ENCODE measurements at places on chromosomes 2 and 18.
A peak's percentile ranks its signal among the peaks of the same experiment; 100 is the strongest.

- no peak for DNase-seq
Observed at GRCh38 chr18:59839246-59839645, 60.5 kb upstream of the PMAIP1 start.

- no peak for DNase-seq
Observed at GRCh38 chr18:56235071-56235470, 403.3 kb downstream of the TXNL1 start.

DNA sequence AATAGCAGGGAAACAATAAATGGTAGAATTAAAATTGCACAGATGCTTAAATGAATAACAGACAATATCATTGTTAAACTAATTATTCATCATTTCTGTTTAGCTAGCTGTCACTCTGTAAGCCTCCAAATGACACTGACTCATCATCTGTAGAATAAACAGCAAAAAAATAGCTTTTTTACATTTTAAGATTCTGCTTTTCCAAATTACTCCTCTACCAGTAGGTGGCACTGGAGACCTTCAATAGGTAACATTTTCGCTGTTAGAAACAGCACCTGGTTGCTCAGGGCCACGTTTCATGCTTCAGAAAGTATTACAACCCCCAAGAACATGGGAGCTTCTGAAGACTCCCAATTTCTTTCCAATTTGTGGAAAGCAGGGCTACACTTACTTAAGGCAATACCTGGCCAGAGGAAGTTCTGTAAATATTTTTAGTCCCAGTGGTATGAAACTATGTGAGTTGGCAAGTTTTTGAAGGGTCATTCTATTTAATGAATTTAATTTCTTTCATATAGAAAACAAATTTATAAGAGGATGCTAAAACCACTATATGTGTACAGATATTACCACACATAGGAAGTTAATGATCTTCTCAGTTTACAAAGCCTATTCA is 45.4 kb downstream of the TTN start:
- peak; percentile 16 for DNase-seq

DNA sequence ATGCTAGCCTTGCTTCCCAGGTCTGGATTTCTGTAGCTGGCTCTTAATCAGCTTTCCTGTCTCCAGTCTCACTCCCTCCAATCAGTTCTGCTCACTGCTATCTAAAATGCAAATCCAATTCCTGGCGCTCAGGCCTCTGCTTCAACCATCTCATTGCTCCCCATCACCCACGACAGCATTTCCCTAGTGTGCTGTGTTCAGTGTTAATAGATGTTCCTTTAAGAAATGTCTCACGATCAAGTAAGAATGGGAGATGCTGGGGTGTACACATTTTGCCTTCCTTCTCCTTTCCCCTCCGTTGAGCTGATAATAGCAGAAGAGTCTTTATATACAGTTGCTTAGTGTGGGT is 1.6 kb upstream of the PUM2 start:
- no peak for DNase-seq

- no peak for DNase-seq
Observed at GRCh38 chr2:4882421-4882820, 809.8 kb upstream of the SOX11 start.

GRCh38 chr2:192215096-192215877 is 20.6 kb upstream of the TMEFF2 start:
- no peak for DNase-seq

DNA sequence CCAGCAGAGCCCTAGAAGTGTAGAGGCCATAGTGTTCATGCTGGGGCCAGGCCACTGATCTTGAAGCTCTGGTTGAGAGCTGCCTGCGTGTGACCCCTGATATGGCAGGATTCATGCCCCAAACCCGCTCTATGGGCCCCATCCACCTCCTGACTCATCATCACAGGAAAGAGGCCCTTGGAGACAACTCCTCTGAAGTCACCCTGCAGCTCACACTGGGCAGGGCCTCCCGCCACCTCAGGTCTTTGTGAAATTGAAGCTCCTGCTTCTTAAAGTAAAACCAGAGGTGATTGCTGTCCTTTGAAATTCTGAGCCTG is 12.0 kb upstream of the TUBB6 start:
- no peak for DNase-seq

DNA sequence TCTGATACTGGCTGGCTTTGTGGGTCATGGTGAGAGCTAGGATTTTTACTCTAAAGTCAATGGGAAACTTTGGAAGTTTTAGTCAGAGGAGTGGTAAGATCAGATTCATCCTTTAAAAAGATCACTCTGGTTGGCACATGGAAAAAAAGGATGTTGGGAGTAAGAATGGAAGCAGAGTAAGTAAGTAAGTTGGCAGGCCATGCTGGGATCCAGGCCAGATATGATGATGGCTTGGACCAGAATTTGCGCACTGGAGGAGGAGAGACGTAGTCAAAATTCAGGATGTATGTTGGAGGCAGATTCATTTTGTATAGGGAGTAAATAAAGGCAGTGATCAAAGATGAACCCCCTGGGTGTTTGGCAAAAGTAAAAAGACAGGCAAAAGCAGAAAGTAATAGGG is 283.3 kb upstream of the THSD7B start:
- DNase-seq, result no peak

DNA sequence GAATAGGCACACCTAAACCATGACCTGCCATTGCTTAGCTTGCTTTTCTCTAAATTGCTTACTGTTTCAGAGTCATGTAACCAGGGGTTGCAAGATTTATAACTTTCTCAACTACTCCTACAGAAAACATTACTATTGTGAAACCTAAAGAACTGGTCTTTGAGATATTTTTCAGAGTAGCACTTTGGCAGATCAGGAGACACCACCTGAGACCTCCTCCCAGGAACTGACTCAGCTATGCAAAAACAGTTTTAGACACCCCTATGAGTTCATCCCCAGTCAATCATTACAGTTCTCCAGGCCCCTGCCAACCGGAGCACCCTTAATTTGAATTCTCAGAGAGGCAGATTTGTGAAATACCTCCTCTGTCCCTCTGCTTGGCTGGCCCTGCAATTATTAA is 80.3 kb downstream of the MBOAT2 start:
- no peak for DNase-seq

DNA sequence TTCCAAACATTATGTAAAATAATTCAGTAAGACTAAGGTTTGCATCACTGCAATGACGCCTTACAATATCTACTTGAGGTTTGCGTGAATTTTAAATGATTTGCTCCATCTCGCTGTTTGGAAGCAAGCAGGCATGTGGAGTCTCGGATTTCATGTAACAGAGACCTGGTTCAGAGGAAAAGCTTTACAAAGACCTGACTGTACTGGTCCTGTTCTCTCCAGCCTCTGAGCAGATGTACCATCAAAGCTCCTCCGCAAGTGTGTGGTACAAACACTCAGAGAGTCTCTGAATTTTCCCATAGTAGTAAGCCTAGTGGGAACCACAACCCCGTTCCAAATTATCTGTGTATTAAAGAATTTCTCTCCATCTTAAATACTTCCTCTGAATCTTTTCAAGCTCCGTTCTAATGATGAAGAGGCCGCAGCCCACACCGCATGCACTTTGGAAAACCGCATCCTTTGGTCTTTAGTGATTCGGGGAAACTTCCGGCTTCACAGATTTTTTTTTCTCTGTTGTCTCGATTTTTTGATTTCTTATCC is 728.1 kb upstream of the SOX11 start:
- no peak for DNase-seq

- no peak for DNase-seq
Observed at GRCh38 chr18:21650311-21650710, 38.2 kb downstream of the SNRPD1 start.

DNA sequence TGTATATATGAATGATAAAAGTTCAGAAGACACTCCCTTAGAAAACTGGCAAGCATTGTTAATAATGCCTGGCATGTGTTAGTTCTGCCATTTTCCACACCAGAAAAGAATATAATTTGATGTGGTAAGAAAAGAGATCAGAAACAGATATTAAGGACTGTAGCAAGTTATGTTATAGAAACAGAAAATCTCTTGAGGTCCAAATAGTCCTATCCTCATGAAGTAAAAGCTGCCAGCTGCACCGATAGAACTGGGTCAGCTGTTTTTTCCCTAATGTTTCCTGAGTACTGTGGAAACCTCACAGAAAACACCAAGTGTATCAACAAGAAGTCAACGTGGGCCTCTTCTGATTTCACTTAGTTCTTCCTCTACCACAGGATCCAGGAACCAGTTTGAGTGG is 56.9 kb upstream of the SDC1 start:
- DNase-seq, result no peak

GRCh38 chr2:218857371-218858137 is 2.1 kb upstream of the WNT6 start:
- DNase-seq, result no peak

GRCh38 chr2:133733901-133734255 is 165.6 kb upstream of the NCKAP5 start:
- no peak for DNase-seq

DNA sequence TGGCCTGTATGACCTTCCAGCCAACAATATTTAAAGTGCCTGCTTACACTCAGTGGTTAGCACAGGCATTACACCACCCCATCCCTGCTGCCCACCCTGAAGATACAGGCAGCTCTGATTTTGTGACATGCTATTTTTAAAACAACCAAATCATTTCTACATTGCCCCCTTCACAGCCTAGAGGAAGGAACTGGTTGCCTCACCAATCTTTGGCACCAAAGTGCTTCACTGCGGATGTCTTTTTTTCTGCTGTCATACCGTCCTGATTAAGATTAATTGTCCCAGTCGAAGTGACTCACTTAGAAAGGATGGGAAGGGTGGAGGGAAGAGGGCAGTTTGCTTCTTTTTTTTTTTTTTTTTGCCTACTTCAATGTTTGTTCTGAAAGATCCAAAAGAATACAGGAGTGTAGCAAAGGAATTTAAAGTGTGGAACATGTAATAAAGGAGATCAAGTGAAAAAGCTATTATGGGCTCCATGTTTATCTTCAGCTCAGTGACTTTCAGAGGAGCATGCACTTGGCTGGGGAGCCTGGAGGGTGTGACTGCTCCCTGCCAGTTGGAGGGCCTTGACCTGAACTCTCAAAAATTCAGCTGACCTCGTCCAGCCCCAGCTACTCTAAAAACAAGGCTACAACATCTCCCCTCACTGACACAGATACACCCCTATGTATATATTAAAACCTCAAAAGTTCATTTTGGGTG is 501.1 kb upstream of the TNP1 start:
- no peak for DNase-seq

- DNase-seq, result no peak
Observed at GRCh38 chr2:236919209-236919608, 166.5 kb upstream of the COPS8 start.

GRCh38 chr2:2320486-2321199 is 10.4 kb downstream of the MYT1L start:
- DNase-seq, result no peak

- DNase-seq, result no peak
Observed at GRCh38 chr2:210363261-210363660, 48.3 kb upstream of the MYL1 start.

DNA sequence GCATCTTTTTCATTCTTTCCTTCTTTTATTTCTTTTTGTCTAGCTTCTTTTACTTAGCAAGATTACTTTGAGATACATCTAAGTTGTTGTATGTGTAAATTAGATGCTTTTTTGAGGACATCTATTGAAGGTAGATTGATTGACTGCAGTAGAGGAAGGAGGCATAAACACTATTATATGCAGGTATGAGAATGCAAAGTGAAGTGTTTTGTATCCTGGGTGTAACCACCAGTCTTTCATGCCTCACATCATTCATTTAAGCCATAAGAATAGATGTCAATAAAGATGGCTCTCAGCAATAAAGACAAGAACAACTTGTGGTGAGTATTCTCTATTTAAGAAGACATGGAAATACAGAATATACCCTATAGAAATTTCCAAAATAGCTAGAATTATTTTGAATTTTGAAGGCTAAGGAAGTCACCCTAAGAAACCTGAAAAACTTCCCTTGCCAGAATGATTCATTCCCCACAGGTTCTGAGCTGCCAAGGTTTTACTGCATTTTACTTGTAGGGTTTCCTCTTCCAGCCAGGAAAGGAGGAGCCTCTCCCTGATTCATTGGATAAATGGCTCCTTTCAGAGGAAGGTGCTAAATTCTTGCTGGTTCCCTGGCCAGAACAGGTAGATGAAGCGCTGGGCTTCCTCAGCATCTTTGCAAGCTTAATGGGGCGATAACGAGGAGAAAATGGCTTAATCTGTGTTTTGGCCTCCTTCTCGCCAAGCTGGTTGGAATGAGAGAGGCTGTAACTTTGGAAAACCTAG is 279.8 kb upstream of the SLC14A2 start:
- DNase-seq, result no peak

GRCh38 chr2:46798041-46798440 is 117.6 kb downstream of the MCFD2 start:
- DNase-seq, result no peak

- DNase-seq, result no peak
Observed at GRCh38 chr18:67302043-67302442, 214.5 kb downstream of the DSEL start.

DNA sequence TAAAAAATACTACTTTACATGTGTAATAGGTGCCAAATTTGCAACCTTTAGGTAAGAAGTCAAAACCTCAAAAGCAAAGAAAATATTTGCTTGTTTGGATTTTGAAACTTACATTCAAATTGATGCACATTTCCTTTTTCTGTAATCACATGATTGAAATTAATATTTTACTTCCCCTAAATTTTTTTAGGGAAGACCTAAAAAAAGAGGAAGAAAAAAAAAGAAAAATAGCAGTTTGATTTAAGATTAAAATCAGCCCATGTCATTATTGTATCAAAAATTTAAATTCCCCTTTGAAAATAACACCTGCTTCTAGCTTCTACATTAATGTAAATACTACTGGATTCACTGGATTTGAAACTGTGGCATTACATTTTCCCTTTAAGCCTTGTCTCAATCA is 68.2 kb upstream of the STON1 start:
- no peak for DNase-seq

DNA sequence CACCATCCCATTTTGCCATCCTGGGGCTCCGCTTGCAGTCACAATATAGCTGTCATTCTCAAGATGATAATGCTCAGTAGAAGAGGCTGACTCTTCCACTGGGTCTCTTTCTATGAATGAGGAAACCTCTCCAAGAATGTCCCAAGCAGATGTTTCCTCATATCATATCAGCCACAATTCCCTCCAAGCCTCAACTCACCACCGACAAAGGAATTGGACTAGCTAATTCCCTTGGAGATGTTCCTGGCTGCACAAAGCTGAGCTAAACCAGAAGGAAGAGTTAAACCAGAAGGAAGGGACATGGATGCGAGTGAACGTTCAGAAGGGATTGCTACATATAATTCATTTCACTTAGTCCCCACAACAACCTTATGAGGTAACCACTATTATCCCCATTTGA is 65.0 kb upstream of the NPAS2 start:
- DNase-seq, result no peak

- DNase-seq, result no peak
Observed at GRCh38 chr2:33588232-33588631, 10.9 kb downstream of the FAM98A start.

DNA sequence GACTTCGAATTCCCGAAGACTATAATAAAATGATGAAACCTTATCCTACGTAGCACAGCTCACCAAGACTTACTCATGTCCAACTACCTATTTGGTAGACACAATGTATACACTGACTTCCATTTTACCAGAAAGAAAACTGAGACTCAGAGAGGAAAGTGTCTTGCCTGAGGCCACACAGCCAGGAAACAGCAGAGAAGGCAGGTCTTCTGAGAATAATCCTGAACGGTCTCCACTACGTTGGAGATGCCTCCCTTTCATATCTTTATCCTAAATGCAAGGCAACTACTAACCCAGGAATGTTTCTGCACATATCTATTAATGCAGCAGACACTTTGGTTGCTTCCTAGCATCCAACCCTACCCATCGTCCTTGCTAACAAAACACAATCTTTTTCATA is 11.9 kb upstream of the FABP1 start:
- no peak for DNase-seq

GRCh38 chr18:26215247-26215970 is 10.8 kb upstream of the TAF4B start:
- peak; percentile 57 for DNase-seq

Data from GM13976 (cell line).